ENCODE measurements at places on chromosomes 3 and 15.
A peak's percentile ranks its signal among the peaks of the same experiment; 100 is the strongest.

GRCh38 chr3:8506571-8507061 is 5.0 kb downstream of the LMCD1 start:
- no peak for DNase-seq
- no peak overlapping the region for H3K4me3 ChIP-seq
- peaks cover 43% of the 10 kb centered on the region for H3K4me1 ChIP-seq

GRCh38 chr3:71149959-71150954 is 433.3 kb downstream of the FOXP1 start:
- no peaks in the 10 kb centered on the region for H3K27me3 ChIP-seq
- no peak overlapping the region for H3K4me3 ChIP-seq
- peaks cover 78% of the 10 kb centered on the region for H3K4me1 ChIP-seq
- H3K36me3 ChIP-seq, result peaks cover 5% of the 10 kb centered on the region
- DNase-seq, result no peak
- H3K27ac ChIP-seq, result peak overlapping the region; percentile 86

GRCh38 chr3:8784676-8785435 is 15.4 kb upstream of the OXTR start:
- no peak for DNase-seq
- H3K4me3 ChIP-seq, result no peak overlapping the region
- no peaks in the 10 kb centered on the region for H3K36me3 ChIP-seq
- H3K27me3 ChIP-seq, result no peaks in the 10 kb centered on the region
- H3K27ac ChIP-seq, result no peak overlapping the region
- no peaks in the 10 kb centered on the region for H3K4me1 ChIP-seq

DNA sequence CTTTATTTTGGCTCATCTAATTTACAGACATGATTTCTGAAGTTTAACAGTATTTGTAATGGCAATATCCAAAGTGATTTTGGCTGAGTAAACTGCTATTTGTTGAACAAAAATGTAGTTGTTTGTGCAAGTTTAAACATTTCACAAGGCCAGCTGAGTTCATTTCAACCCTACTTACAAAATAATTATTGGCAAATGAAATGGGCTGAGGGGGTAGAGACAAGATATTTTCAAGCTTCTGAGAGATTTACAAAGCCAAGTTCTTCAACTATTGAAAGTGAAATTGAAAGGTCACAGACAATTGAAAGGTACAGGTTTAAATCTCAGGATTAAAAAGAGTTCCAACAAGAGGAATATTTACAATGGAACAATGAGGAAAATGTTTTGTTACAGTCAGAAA is 77.1 kb downstream of the DUT start:
- no peak overlapping the region for H3K4me3 ChIP-seq
- no peaks in the 10 kb centered on the region for H3K27me3 ChIP-seq
- H3K27ac ChIP-seq, result no peak overlapping the region
- H3K36me3 ChIP-seq, result peaks cover 15% of the 10 kb centered on the region
- DNase-seq, result no peak
- H3K4me1 ChIP-seq, result peaks cover 37% of the 10 kb centered on the region

DNA sequence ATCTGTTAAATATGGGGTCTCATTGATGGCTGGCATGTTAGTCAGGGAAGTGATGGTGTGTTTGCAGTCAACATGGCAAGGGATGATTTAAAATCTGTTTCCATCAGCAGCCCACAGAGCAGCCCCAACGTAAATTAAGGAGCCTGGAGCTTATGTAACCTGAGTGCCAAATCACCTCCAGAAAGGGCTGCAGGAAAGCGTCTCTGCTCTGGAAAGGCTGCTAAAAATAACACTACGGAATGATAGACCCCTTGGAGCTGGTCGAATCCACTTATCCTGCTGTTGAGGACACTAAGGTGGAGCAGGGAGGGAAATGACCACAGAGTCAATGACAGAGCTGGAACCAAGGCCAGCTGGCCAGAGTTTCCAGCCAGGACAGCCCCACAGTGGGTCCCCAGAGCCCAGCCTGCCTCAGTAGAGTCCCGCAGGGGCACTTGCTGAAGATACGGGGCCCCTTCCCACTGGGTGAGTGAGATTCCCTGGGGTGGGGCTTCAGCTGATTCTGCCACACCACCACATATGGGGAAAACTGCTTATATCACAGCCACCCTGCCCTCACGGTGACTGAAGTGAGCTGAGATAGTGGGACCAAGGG is 63.5 kb downstream of the EPHB1 start:
- H3K36me3 ChIP-seq, result no peaks in the 10 kb centered on the region
- no peak overlapping the region for H3K4me3 ChIP-seq
- no peak overlapping the region for H3K27ac ChIP-seq
- DNase-seq, result no peak
- H3K4me1 ChIP-seq, result peaks cover 28% of the 10 kb centered on the region
- H3K27me3 ChIP-seq, result peaks cover 7% of the 10 kb centered on the region

- H3K36me3 ChIP-seq, result peaks cover 15% of the 10 kb centered on the region
- H3K4me1 ChIP-seq, result peaks cover 54% of the 10 kb centered on the region
- H3K27ac ChIP-seq, result peak overlapping the region; percentile 86
- peaks cover 6% of the 10 kb centered on the region for H3K27me3 ChIP-seq
These were observed 53.4 kb downstream of the PDZRN3 start for GRCh38 chr3:73571238-73571794.

DNA sequence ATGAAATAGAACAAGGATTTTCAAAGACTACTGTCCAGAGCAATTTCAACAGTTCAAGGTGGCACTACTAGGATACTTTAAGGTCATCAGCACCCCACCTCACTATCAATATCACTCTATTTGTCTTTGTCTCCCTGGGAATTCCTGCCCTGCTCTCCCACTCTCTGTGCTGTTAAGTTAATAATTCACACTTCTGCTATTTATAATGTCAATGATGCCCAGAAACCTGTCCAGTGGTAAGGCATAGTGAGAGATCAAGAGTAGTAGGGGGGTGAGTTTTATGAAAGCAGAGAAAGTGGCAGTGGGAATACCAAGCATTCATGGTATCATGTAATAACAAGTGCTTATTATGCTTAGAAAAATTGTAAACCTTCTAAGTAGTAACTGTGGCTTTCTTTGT is 7.3 kb downstream of the TMCO5A start:
- H3K4me3 ChIP-seq, result no peak overlapping the region
- peaks cover 16% of the 10 kb centered on the region for H3K4me1 ChIP-seq
- DNase-seq, result no peak
- no peaks in the 10 kb centered on the region for H3K36me3 ChIP-seq

DNA sequence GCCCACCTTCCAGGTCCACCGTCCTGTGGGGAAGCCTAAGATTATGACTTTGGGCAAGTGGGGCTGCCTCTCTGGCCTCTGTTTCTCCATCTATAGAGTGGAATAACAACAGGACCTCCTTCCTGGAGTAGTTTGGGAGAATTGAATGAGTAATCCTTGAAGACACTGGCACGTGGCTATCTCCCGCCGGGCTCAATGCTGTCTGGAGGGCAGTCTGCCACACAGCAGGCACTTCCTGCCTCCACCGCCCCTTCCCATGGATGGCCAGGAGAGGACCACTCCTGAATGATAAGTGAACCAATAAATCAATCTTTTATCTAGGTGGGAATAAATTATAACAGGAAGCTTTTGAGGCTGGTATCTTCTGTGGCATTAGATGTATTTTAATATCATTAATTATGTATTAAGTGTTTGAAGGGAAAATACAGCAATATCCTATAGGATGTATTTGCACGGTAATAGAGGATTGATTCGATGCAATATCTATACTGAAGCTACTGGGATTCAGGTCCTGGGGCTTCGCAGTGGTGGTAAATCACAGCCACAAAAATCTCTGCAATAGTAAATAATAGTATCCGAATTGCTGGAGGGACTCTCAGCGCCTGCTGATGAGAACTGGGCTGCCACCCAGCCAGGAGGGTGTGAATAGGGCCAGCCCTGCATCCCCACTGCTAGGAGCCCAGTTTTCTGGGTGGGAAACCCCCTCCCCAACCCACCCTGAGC is 15.9 kb downstream of the MEGF11 start:
- H3K27me3 ChIP-seq, result peaks cover 50% of the 10 kb centered on the region
- no peaks in the 10 kb centered on the region for H3K36me3 ChIP-seq
- no peak for DNase-seq
- H3K4me1 ChIP-seq, result peaks cover 5% of the 10 kb centered on the region
- H3K4me3 ChIP-seq, result no peak overlapping the region
- H3K27ac ChIP-seq, result no peak overlapping the region

DNA sequence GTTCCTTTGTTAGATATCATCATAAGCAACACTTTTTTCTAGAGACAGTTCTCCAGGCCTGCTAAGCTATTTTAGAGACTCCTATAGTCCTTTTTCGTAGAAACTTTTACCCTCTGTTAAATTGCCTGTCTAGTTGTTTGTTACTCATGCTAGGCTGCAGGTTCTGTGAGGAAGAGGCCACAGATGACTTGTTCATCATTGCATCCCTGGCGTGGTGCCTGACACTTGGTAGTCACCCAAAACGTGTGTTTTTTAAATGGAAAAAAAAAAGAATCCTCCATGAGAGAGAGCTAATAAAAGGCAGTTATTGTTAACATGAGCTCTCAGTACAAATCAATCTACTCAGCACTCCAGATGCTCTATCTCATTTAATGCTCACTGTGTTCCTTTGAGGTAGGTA is 35.1 kb downstream of the CCDC54 start:
- no peak for DNase-seq
- H3K4me3 ChIP-seq, result no peak overlapping the region
- H3K36me3 ChIP-seq, result peaks cover 7% of the 10 kb centered on the region
- no peaks in the 10 kb centered on the region for H3K27me3 ChIP-seq
- no peaks in the 10 kb centered on the region for H3K4me1 ChIP-seq

DNA sequence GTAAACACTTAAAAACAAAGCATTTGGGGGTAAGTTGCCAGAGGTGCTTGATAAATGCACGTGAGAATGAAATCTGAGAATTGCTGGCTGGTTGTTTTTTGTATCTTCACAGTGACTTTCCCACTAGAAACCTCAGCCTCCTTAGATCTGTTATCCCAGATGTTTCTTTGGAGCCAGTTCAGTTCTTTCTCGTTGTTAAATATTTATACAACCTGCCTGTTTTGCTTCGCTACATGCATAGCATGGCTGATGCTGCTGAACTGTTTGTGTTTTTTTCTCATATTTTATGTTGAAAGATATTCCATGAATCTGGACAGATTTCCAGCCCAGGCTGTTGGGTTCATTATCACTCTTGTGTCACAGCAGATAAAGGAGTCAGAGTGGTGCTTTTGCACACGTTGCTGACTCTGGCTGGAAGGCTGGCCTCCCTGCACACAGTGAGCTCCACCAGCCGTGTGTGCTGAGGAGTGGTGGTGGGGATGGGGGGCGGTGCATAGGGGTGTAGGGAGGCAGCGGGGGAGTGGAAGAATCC is 80.2 kb downstream of the ARNT2 start:
- H3K4me1 ChIP-seq, result peaks cover 53% of the 10 kb centered on the region
- H3K27ac ChIP-seq, result peak overlapping the region; percentile 85
- H3K36me3 ChIP-seq, result peaks cover 11% of the 10 kb centered on the region
- no peak overlapping the region for H3K4me3 ChIP-seq

GRCh38 chr3:135197246-135197645 is 402.2 kb downstream of the EPHB1 start:
- no peak overlapping the region for H3K27ac ChIP-seq
- no peaks in the 10 kb centered on the region for H3K4me1 ChIP-seq
- no peak overlapping the region for H3K4me3 ChIP-seq

GRCh38 chr3:41092844-41093243 is 106.5 kb upstream of the CTNNB1 start:
- no peak overlapping the region for H3K4me3 ChIP-seq
- H3K27ac ChIP-seq, result no peak overlapping the region
- H3K36me3 ChIP-seq, result no peaks in the 10 kb centered on the region
- peaks cover 7% of the 10 kb centered on the region for H3K27me3 ChIP-seq
- DNase-seq, result no peak

GRCh38 chr15:66702035-66702786 is at the start of gene SMAD6:
Gene SMAD6, plus strand, starts transcription at chr15:66702236. Its CDS starts 1,023 bp downstream, at chr15:66703259.
- peak; percentile 91 for DNase-seq
- peak within 1 kb of the TSS; percentile 95 for H3K4me3 ChIP-seq
- peak within 1 kb of the TSS; percentile 99 for H3K27ac ChIP-seq
- peaks cover 49% of the 10 kb centered on the region for H3K4me1 ChIP-seq
- H3K36me3 ChIP-seq, result peaks cover 6% of the 10 kb centered on the region
- H3K27me3 ChIP-seq, result peaks cover 2% of the 10 kb centered on the region

DNA sequence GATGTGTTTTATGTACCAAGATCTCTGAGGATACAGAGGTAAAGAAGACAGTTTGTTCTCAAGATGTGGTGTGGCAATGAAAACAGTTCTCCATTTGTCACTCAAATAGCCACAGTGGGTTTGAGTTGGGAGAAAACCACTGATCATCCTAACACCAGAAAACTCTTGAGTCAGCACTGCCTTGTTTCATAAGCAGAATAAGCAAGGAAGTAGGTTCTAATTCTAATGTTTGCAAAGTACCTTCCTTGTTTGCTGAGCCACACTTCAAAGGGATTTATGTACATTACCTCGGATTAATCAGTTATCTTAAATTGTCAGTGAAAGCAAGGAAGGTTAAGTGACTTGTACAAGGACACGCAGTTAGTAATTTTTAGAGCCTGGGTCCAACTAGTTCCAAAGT is 107.8 kb upstream of the BOC start:
- no peak overlapping the region for H3K27ac ChIP-seq
- no peak for DNase-seq
- H3K27me3 ChIP-seq, result no peaks in the 10 kb centered on the region
- H3K4me1 ChIP-seq, result peaks cover 59% of the 10 kb centered on the region
- H3K36me3 ChIP-seq, result peaks cover 34% of the 10 kb centered on the region
- H3K4me3 ChIP-seq, result peak overlapping the region; percentile 28

DNA sequence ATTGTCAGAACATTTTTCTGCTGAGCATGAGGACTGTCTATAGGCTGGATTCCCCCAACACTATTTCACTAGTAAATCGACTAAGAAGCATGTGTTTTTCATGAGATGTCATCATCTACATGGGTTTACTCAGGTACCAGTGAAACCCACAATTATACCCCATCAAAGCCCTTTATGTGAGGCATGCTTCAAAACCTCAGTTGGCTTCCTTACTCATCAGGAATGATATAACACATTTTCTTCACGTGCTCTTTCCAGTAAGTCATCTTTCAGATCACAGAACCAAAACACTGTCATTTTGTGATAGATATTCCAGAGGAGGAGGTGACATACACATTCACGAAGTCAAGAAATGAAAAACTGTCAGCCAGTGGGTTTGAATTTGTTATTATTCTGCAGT is 116.5 kb downstream of the ANO10 start:
- no peaks in the 10 kb centered on the region for H3K27me3 ChIP-seq
- H3K4me1 ChIP-seq, result peaks cover 14% of the 10 kb centered on the region
- H3K4me3 ChIP-seq, result no peak overlapping the region
- DNase-seq, result no peak
- peaks cover 4% of the 10 kb centered on the region for H3K36me3 ChIP-seq
- no peak overlapping the region for H3K27ac ChIP-seq

DNA sequence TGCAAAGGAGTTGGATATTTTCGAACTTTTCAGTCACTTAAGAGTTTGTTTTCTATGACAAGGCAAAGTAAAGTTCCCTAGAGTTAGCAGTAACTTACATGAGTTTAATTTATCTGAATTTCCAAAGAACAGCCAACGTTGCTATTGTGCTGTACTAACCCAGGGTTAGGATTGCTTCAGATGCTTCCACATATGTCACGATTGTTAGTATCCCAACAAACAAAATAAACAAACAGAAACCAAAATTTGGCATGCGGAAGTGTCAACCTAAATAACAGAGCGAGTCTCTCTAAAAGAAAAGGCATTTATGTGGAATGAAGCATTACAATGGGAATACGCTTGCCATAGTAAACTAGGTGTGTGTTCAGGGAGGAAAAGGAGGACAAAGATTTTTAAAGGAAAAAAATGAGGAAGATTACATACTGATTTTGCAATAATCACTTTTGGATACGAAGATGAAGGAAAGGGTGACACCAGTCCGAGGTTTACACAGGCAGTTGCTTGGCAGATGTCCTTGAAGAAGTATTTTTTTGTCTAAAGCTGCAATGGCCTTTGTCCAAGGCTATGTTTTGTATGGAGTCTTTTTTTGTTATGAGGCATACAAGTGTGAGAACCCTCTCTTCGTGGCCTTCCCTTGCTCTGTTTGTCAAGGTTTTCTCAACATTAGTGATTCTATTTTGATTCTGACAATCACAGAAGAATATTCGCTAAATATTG is 267.9 kb downstream of the GABRG3 start:
- peaks cover 6% of the 10 kb centered on the region for H3K27me3 ChIP-seq
- no peak overlapping the region for H3K27ac ChIP-seq
- peaks cover 9% of the 10 kb centered on the region for H3K4me1 ChIP-seq
- DNase-seq, result no peak
- no peak overlapping the region for H3K4me3 ChIP-seq
- H3K36me3 ChIP-seq, result no peaks in the 10 kb centered on the region

Data from nephron progenitor cell (in vitro differentiated cells).